CD4-positive, alpha-beta T cell treated with Interleukin-17A for 1 hour (primary cell): ENCODE measurements at places on chromosomes 7 and 10.

DNA sequence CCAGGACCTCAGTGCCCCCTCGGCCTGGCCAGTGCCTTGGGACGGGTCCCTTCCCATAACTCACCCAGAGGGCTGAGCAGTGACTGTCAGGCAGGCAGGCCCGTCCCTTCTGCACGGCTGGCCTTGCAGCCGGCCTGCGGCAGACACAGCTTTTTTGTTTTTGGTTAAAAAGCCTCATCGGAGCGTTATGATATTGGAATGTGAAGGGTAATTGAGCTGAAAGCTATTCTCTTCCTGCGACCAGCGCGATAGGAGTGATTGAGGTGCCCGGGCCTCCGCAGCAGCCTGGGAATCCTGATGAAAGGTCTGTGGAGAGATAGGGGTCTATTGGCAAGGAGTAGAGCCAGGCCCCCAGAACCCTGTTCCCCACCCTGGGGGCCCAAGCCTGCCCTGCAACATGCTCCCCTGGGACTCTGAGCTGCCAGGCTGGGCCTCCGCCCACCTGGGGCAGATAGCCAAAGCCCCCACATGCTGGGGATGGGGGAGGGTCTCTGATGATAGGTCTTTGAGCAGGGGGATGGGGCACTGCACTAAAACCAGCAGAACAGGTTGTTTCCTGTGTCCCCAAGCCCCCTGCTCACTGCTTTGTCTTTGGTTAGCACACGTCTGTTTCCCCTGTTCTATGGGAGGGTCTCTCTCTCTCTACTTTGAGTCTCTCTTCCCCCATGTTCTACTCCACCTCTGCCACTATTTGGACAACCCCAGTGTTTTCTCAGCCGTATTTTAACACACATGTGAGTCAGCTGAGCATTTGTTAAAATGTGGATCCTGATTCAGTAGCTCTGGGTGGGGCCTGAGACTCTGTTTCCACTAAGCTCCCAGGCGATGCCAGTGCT, 131.9 kb downstream of the CDH23 start:
- DNase-seq, result no peak

GRCh38 chr7:87107949-87108776, 44.1 kb upstream of the DMTF1 start:
- no peak for DNase-seq

DNA sequence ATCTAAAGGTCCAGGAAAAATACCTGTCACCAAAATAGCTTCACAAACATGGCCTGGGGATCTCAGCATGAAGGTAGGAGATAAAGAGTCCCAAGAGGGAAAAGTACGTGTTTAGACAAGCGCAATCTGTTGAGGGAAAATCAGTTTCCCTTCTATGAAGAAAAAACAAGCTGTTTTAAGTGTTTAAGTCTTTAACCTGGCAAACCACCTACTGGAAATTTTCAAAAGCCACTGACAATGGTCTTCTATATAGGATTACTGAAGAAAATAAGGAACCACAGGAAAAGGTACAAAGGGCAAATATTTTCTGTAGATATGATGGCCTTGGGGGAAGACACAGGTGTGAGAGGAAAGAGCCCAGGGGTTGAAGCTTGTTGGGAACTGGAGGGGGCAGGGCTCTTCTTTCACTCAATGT, 21.2 kb downstream of the ALDH18A1 start:
- no peak for DNase-seq

- no peak for DNase-seq
Measured at GRCh38 chr10:122323941-122324675, 50.4 kb upstream of the PLEKHA1 start.

DNA sequence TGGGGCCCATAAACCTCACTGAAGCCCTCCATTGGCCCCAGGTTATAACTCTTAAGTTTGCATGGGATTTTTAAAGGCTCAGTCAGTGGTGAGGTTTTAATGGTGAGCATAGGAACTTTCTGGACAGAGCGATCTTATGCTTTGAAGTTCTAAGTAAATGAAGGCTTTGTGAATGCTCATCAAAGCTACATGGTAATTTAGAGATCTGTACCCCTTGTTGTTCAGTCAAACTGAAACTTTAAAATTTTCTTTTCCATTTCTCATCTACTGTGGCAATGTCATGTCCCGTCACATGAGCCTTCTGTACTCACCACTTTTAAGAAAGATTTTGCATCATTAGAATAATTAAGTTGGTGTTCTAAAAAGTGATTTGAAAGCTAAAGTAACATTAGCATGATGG, 39.9 kb downstream of the CHN2 start:
- no peak for DNase-seq

DNA sequence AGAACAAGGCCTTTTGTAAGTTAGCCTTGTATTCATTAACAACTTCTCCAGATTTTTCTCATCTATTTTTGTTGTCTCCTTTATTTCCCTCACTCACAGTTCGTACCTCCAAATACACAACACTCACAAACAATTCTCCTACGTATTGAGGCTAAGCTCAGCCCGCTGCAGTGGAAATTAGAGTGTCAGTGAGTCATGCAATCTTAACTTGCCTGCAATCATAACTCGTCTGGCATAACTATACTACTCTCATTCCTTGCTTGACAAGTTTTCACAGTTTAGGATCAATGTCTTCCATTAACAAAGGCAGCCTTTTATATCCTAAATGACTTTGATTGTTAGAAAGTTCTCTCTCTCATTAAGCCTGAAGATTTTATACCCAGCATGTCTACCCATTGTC, 23.8 kb downstream of the TMEM196 start:
- DNase-seq, result no peak

DNA sequence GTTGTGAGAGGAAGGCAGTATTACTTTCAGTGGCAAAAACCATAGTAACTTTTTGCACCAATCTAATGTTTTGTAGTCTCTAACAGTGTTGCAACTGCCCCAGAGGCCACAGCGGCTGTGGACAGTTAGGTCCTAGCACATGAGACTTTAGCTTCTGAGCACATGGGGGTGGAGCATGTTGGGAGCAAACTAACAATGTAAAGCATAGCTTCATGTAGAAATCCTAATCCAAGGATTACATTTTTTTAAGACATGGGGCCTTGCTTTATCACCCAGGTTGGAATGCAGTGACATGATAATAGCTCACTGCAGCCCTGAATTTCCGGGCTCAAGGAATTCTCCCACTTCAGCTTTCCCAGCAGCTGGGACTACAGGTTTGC, 49.0 kb downstream of the LAMB1 start:
- DNase-seq, result no peak

DNA sequence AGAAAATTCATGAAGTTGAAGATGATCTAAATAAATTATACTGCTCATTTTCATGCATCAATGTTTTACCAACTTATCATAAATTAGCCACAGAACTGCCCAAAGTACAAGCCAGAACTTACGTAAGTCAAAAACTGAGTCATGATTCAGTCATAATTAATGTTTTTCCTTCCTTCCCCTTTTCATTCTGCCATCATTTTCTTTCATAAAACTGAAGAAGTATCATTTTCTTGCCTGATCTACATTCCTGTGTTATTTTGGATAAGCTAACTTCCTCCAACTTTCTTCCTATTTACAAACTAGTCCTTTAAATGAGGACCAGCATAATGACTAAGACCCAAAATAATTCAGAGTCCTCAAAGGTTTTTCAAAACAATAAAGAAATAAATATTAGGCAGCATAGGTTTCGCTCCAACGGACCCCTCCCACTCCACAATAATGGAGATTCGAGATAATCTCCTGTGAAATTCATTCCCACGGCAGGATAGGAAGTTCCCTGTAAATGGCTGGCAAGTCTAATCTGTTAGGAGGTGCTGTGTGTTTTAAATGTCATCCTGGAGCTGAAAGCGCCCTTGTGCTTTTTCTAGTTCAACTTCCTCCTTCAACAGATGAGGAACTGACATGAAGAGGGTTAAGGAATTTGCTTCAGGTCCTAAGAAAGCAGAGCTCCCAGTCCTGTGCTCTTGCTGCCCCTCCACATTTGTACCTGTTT, 218.9 kb downstream of the DOCK4 start:
- DNase-seq, result no peak

DNA sequence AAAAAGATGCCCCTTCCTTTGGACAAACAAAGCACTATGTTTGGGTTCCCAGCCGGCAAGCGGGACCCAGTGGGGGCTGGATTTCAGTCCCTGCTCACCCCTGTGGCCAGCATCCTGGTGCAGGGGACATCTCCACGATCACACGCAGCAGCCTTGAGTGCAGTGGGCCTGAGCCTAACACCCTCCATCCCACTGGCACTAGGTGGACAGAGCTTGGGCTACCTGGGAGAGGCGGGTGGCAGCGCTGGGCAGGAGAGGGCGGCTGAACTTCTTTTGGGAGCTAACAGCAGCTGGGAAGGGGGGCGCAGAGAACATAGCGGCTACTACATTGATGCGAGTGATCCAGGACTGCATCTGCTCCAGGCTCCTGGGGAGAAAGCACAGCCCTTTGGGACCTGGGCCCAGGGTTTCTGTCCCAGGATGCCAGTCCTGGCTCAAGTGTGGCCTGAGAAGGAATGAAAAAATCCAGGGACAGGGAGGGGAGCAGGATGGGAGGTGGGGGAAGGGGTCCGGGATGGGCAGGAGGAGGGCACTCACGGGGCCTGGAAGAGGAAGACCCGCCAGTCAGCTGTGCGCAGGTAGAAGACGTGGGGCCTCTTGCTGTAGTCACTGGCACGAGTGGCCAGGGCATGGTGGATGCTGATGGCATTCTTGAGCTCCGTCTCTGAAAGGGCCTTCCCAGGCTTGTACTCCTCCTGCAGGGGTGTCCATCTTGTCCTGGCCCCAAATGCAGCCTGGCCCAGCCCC, 9.0 kb downstream of the NFKB2 start:
- DNase-seq, result peak; percentile 43

DNA sequence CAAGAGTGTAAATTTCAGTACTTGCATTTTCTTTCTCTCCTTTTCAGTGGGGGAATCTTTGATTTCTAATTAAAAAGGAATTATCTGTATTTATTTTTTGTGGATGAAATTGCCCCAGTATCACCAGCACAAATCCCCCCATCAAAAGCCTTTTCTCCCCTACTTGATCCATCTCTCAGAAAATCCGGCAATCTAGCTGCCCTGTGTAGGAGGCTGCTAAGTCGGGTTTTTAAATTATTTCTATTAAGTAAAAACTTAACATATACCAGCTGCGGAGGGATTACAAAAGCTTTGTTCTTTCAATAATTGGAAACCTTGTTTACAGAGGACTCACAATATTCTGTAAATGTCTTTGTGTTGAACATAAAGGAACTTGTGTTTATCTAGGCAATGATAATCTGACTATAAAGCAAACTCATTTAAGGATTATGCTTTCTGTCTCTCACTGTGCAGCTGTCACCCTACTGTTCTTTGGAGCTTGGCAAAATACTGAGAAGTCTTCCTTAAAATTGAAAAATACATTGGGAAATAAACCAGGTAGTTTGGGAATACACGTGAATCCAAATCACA, 177.4 kb upstream of the PRR15 start:
- DNase-seq, result no peak

- no peak for DNase-seq
Measured at GRCh38 chr7:117872561-117873309, 506 bp downstream of the CTTNBP2 start.
